Astrocyte (in vitro differentiated cells and primary cell): ENCODE measurements at places on chromosomes 2 and 18. TPM values are rescaled to one million over a fixed set of nuclear protein-coding genes. Genes with fewer than 3 reads are reported as not detected.

- no peak for DNase-seq
These were observed 176.2 kb upstream of the EPAS1 start for GRCh38 chr2:46120792-46121555.

- DNase-seq: no peak
These were observed 49.2 kb upstream of the LGALSL start for GRCh38 chr2:64404743-64405142.

GRCh38 chr2:213148572-213149261 lies 2.7 kb downstream of the IKZF2 start:
- DNase-seq: no peak

Gene PSMA8
- not detected in 2 replicates for total RNA-seq

DNA sequence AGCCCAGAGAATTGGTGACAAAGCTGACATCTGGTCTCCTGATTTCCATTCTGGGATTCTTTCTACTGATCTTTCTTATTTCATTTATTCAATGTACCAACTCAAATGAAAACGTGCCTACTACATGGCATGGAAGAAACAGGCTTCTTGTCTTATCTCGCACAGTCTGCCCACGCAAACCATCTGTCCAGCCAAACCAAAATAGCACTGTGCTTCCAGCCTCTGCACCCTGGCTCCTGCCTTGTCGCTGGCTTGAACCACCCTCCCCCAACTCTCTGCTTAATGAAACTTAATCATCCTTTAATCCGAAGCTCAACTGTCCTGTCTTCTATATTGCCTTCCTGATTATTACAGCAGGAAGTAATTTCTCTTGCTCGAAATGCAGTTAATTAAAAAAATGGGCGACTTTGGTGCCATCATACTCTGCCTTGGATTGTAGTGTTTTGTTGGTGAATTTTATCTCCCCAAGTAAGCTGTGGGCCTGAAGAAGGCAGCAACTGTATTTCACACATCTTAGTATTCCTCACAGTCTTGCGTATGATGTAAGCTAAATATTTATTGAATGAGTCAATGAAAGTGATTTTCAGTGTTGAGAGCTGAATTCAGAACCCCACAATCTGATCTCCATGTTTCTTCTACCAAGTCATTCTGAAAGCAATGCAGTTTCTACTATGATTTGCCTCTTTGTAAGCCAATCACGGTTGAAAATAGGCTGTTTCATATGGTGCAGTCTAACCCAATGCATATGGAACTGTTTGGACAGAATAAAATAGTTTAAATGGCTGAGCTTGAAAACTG lies 190.8 kb downstream of the TMEM247 start:
- DNase-seq: peak; percentile 79

DNA sequence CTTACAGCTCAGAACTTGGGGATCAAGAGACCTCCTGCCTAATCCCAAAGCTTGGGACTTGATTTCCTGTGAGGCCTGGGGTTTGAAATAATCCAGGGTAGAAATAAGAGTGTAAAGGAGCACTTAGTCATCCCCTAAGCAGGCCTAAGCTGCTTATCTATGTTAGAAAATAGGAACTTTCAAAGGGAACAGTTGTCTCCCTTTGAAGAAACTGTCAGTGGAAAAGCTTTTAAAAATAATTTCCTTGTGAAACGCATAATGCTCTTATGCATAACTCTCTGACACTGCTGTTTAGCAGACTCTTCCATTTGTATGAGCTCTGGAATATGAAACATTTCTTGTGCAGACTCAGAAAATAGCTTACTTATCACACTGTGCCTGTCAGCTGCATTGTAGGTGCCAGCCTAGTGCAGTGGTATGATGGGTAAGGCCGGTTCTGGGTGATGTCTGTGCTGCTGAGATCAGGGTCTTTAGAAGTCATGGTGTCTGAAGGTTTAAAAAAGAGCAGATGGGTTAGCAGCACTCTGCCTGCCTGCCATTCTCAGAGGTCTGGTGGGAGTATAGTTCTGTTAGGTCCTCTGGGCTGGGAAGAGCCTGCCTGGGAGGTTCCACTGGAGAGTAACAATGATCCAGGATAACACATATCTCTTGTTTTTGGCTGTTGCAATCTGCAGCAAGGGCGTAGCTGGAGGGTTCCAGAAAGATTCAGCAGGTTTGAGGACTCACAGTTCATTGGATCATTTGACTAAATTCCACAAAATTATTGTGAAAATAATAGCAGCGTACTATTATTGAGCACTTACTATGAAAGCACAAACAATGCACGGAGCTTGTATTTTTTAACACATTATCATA lies 283.2 kb upstream of the MEX3C start:
- no peak for DNase-seq

DNA sequence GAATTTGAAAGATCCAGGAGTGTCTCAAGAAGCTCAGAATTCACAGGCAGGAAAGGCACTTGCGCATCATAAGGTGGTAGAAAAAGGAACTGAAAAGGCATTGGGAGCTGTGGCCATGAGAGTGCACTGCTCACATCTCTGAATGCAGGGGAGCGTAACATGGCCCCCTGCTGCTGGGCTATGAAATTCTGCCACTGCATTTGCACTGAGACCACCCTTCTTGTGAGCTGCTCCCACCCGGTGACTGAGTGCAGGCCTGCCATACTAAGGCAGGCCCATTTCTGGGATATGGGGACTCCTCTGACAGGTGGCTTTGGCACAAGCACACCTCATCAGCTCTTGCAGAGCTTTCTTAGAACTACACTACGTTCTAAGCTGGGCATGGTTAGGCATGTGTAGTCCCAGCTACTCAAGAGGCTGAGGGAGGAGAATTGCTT lies 25.3 kb upstream of the STARD7 start:
- DNase-seq: no peak

DNA sequence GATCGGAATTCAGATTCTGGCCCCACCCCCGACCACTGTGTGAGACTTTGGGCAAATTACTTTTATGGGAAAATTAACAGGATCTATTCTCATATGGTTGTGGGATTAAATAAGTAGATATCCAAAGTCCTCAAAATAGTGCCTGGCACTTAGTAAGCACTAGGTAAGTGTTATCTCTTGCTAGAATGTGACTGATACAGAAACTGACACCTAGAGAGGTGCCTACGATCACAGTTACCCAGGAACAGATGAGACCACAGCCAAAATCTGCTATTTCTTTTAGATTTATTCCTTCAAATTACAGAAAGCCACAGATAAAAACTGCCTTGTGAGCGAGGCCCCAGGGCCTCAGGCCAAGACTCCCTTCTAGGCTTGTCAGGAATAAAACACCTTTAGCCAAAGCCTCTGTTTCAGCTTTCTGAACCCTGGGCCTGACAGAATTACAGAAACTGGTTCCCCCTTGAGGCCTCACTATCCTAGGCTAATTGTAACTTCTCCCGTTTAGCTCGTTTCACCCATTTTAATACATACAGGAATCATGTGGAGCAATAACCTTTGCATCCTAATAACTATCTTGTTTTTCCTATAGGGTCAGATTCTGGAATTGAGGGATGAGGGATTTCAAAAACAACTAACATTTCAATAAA lies 22.3 kb upstream of the CHMP1B start:
- no peak for DNase-seq

Gene KCNJ13
- total RNA-seq: not detected in 2 replicates

GRCh38 chr18:31426871-31427406 lies 20.6 kb upstream of the DSG3 start:
- no peak for DNase-seq

Gene COL4A4
- total RNA-seq: 0.36 and 0.62 TPM in 2 replicates

- DNase-seq: peak; percentile 35
These were observed 23.8 kb upstream of the BAZ2B start for GRCh38 chr2:159640176-159640575.

Gene LIMS4
- 1.3 and 3.7 TPM in 2 replicates for total RNA-seq

DNA sequence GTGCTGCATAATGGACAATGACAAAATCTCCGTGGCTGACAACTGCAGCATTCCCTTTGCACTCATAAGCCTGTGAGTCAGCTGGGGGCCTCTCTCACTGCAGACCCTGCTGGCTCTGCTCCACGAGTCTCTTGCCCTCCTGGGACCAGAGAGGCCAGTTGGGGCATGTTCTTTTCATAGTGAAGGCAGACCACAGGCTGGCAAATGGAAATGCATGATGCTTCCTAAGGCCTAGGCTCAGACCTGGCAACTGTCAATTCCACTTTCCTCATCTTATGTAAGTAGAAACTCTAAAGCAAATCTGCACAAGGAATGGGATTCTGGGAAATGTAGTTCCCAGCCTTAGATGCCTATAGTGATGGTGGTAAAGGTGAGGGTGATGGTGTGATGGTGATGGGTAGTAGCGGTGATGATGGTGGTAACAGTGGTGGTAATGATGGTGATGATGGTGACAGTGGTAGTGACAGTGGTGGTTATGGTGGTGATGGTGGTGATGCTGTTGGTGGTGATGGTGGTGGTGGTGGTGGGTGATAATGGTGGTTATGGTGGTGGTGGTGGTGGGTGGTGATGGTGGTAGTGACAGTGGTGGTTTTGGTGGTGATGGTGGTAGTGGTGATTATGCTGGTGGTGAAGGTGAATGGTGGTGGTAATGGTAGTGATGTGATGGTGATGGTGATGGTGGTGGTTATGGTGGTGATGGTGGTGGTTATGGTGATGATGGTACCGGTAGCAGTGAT lies 185.8 kb upstream of the ARL4C start:
- DNase-seq: peak; percentile 63

- DNase-seq: no peak
These were observed 50.2 kb downstream of the UNC80 start for GRCh38 chr2:209821806-209822205.

GRCh38 chr2:230968921-230969658 lies 26.8 kb upstream of the SPATA3 start:
- no peak for DNase-seq

- peak; percentile 54 for DNase-seq
These were observed 52.2 kb upstream of the UGP2 start for GRCh38 chr2:63789338-63790020.

DNA sequence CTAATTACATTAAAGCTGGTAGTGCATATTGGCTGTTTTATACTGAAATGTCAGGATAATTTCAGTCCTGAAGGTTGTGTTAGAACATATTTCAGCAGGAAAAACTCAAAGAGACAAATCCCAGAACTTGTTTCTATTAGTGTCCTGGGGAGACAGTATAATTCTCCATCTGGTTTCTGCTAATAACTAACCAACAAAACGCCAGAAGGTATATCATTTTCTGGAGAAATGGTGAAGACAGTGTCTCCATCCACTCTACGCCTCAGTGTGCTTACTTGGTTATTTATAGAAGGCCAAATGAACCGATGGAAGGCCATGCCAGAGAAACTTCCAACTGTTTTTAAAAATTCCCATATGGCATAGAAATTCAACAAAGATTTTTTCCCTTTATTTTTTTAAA lies 41.6 kb downstream of the GCA start:
- DNase-seq: no peak

GRCh38 chr18:78892721-78893120 lies 86.9 kb upstream of the SALL3 start:
- no peak for DNase-seq

DNA sequence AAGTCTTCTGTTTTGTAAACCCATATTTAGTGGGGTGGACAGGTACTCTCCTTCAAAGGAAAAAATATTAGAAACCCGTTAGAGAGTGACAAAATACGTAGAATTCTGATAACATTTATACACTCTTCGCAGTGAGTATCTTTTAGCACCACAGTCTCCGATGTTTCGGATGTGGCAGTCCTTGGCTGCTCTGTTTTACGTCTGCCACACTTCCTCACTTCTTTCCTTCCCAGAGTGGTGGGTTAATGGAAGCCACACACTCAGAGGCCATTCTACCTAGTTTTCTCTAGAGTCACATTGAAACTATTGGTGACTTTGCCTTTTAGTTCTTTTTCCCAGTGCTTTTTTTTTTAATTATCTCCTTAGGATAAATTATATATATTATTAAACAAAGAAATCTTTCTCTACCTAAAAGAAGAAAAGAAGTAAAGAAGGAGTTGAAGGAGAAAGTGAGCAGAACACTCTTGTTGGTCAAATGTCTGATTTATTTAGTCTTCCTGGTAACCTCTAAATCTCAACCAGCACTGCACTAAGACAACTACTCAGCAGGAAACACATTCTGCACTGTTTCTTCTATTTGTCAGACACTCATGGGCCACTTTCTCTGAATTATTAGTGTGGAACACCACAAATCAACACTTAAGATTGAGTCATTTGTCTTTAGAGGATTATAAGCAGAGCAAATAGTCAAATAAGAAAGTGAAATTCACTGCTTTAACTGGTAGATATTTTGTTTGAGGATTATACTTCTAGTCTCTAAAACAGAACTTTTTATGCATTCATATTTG lies 451.3 kb upstream of the TMEFF2 start:
- no peak for DNase-seq

Gene FOXI3
- 0.60 and 2.3 TPM in 2 replicates for total RNA-seq

GRCh38 chr2:9984871-9985480 lies 33.5 kb downstream of the GRHL1 start:
- DNase-seq: peak; percentile 88

DNA sequence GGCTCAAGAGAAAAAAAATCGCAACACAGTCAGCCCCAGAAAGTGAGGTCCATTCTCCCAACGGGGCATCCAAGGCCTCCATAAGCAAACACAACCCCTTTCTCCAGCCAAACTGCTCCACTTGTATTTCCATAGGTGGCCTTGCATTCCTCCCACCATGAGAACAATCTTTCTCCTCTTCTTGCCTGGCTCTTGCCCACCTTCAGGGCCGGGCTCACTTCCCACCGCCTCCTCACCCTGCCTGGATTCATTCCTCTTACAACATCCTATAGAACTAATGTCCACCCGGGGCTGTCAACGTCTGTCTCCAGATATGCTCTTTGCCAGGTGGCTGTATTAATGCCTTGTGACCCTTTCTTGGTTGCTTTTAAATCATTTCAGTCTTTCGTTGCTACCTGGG lies 124.5 kb downstream of the SMAD7 start:
- no peak for DNase-seq

Gene ASPRV1
- 0.23 and 0.26 TPM in 2 replicates for total RNA-seq

Gene CCT7
- total RNA-seq: 315 and 359 TPM in 2 replicates

DNA sequence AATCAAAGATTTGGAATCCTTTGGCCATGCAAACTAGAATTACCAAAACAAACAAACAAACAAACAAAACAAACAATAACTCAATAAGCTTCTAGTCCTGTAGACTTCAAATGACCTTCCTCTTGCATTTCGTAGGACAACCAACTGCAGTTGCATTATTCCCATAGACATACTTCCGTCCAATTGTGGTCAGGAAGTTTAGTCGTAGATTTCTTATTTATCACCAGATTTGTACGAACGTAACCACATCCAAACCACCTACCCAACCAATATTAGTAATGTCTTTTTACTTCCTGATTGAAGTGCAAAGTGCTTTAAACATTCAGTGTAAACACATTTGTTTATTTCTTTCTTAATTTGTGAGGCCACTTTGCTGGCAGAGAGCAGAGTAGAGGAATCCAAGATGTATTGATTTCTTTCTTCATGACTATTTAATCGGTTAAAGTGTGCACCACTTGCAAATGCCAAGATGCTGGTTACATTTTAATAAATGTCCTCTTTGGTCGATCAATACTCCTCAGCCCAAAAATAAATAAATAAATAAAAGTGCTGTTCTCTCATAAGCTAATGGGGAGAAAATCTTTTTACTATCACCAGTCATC lies 1745.6 kb upstream of the CELF4 start:
- no peak for DNase-seq
